ENCODE measurements at places on chromosomes 11 and 22.

DNA sequence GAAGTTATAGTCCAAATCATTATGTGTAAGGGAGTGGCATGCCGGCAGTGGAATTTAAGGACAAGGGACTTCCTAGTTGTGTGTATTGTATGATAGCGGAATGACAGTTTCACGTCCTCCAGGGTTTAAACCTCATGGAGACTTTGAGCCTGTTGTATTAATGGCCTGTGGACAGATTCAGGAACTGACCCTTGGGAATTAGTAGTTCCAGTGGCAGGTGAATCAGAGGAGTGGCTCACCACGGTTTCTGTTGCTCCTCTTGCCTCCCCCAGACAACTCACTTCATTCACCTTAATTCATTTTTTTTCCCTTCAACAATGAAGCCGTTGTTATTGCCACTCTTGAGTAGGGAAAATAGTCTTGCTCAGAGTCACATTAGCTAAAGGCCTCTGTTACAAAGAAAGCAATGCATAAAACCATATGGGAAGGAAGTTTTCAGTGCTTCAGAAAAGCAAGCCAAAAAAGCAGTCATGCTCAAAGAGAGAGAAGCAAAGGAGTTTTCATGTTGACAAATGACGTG is 22.6 kb downstream of the AMOTL1 start:
- no peak for DNase-seq

GRCh38 chr22:23893121-23893944 is 850 bp upstream of the MIF start:
- DNase-seq = no peak

GRCh38 chr11:2452321-2453012 is 7.7 kb downstream of the KCNQ1 start:
- DNase-seq = no peak

- no peak for DNase-seq
Observed at GRCh38 chr11:47020793-47021526, 84.4 kb downstream of the CSTPP1 start.

DNA sequence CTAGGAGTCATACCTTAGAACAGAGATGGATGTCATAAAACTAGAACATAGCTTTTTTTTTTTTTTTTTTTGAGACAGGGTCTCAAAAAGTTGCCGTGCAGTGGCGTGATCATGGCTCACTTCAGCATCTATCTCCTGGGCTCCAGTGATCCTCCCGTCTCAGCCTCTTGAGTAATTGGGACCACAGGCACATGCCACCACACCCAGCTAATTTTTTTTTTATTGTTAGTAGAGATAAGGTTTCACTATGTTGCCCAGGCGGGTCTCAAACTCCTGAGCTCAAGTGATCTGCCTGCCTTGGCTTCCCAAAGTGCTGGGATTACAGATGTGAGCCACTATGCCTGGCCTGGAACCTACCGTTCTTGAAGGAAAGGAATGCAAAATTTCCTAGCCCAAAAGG is 8.8 kb upstream of the CEP295 start:
- DNase-seq = no peak

GRCh38 chr11:86275493-86276370 is 26.3 kb upstream of the HIKESHI start:
- DNase-seq = no peak

- DNase-seq = peak; percentile 63
Observed at GRCh38 chr22:40345815-40346184, 500 bp upstream of the ADSL start.

GRCh38 chr11:114201219-114201618 is 95.0 kb upstream of the NNMT start:
- no peak for DNase-seq

GRCh38 chr11:120134931-120135228 is 3.0 kb downstream of the TRIM29 start:
- peak; percentile 9 for DNase-seq

DNA sequence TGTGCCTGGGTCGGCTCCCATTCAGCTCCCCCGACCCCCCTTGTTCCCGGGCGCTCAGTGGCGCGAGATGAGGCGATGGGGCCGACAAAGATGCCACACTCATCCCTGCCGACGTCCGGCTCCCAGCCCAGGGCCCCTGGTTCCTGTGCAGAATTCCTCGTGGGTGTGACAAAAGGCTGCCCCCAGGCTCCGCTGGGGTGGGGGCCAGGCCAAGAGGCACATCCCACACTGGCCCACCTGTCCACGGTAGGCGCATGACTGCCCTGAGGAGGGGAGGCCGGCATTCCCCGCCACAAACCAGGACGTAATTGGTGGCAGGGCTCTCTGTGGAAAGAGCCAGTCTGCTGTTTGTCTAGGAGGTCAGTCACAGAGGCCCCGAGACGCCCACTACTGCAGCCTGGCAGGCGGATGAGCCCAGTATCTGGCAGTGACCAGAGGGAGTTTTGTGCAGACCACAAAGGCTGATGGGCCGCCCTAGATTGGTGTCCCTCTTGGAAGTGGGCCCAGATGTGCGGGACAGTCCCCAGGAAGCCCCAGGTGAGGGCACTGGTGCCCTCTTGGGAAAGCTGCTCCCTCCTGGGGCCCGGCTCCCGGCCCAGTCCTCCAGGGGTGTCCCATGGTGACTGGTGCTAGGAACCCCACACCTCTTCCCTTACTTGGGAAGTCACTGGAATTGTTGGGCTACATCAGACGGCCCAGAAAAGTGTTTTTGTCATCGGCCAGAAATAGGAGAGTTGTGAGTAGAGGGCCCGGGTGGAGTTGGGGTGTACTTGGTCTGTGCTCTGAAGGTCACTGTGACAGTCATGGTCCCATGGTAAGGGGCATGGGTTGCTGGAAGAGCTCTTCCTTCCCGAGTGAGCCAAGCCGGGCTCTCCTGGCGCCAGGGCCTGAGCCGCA is 5.8 kb downstream of the CCND1 start:
- DNase-seq = no peak

DNA sequence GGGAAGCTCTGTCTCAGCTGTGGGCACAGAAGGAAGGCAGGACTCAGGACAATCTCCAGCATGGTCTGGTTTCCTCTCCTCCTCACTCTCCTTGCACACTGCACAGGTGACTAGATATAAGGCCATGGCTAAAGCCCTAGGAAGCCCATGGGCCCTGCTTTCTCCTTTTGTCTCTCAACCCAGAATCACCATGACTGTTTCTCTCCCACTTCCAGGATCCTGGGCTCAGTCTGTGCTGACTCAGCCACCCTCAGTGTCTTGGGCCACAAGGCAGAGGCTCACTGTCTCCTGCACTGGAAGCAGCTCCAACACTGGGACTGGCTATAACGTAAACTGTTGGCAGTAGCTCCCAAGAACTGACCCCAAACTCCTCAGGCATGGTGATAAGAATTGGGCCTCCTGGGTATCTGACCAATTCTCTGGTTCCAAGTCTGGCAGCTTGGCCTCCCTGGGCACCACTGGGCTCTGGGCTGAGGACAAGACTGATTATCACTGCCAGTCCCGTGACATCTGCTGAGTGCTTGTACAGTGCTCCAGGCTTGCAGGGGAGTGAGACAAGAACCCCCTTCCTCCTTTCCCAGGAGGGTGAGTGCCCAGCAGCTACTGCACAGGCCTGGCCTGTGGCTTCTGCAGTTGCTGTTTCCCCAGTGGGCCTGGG is 104.0 kb upstream of the TOP3B start:
- DNase-seq = no peak

DNA sequence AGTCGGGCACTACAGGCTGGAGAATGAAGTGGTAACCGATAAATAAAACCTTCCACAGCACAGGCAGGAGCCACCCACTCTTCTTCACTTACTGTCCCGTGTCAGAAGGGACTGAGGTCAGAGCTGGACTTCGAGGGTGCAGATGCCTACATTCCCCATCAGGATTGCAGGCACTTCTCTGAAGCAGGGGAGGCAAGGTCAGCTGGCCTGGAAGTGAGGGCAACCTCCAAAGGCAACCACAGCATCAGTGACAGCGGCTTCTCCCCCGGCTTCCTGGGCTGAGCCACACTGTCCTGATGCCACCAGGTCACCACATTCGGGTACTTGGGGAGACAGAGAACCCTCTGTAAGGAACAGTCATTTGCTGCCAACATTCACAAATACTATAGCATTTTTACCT is 22.7 kb downstream of the TCIRG1 start:
- DNase-seq = no peak

DNA sequence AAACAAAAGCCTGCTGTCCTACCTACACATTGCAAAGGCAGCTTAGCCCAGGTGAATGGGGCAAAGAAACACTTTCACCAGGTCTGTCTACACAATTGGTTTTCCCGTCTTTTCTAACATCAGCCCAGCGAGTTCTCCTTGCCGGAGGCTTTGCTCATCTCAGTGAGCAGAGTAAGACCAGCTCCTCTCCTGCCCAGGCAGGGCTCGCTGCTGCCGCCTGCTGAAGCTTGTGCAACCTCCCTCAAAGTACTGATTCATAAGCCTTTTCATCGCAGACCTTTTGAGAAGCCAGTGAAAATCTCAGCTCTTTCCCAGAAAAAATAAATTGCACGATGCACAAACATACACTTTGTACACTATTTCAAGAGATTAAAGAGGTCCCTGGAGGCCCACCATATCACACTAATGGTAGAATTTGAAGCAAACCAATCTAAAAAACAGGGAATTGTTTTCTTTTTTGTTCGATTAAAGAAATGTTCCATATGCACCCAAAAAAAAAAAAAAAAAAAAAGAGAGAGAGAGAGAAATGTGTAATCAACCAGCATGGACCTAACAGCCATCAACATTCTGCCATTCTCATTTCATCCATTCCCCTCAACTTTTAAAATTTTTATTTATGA is 328.1 kb upstream of the MPPED2 start:
- DNase-seq = peak; percentile 31

DNA sequence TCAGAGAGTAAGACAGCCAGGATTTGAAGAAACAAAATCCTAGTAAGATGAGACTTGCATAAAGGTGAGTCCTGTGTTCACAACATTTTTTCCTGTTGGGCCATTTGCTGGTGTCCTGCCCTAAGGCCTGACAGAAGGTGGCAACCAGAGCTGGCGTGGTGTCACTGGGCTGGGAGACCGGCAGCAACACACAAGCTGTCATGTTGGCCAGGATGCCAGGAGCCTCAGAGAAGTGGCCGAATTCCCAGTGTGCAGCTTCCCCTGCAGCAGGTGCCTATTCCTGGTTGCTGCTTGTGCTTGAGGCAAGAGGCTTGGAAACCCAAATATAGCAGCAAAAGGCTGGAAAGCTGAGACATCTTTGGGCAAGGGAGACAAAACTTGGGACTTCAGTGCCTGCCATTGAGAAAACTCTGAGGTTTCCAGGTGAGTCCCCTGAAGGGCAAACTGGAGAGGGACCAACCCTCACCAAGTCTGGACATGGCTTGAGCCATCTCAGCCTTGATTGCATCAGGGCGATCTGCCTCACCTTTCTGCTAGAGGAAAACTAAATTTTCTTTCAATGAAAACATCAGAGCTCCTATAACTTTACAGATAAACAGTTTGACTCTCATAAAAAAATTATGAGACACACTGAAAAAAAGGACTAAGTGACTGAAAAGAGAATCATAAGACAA is 25.9 kb downstream of the ALG12 start:
- no peak for DNase-seq

DNA sequence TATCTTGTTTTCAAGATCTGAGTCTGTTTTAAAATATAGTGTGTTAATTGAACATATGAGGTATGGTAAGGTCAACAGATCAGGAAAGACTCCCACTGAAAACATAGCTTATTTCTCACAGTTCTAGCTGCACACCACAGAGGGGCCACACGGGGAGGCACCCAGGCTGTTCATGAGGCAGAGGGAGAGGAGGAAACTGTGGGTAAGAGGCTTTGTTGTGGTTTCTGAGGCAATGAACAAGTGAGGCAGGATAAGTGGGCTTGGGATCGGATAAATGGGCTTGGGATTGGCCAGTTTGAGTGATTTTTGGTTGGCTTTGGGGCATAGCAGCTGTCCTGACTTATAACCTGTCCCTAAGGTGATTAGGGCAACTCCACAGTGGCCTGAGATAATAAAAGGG is 242.1 kb downstream of the LUZP2 start:
- no peak for DNase-seq

DNA sequence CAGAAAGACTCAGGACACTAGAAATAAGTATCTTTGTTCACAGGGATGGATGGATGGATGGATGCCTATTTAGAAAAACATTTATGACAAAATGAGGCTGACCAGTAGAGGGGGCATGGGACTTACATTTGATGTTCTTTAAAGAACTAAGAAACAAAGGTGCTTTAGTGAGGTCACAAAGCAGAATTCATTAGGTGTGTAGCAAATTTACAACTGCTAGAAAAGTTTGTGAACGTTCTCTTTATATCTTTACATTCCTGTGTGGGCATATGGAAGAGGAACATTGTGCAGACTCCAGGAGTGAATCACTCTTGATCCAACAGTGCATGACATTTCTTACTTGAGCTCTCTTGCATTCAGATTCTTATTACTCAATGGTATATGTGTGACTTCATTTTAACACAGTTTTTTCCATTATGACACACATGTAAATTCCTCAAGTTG is 15.8 kb upstream of the SIK2 start:
- DNase-seq = peak; percentile 55

DNA sequence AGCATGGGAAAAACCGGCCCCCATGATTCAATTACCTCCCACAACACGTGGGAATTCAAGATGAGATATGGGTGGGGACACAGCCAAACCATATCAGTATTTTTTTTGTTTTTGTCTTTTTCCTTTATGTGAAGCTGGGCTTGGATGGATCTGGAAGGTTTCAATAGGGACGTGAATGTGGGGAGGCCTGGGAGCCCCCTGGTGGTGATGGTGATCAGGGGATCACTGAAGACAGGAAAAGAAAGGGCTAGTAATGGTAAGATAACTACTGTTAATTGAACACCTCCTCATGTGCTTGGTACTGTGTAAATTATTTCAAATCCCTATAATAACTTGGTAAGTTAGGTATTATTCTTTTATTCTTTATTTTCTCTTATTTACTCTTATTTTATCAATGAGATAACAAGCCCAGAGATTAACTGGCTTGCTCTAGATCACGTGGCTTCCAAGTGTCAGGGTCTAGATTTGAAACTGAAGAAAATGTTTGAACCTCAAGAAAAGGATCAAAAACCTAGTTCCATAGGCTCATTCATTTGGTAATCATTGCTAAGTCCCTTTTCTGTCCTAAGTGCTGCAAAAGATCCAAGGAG is 364.2 kb downstream of the TENM4 start:
- peak; percentile 42 for DNase-seq

- no peak for DNase-seq
Observed at GRCh38 chr11:117457835-117458234, 130.2 kb downstream of the CEP164 start.

GRCh38 chr11:120801801-120802689 is 221.9 kb upstream of the TBCEL start:
- DNase-seq = peak; percentile 65

DNA sequence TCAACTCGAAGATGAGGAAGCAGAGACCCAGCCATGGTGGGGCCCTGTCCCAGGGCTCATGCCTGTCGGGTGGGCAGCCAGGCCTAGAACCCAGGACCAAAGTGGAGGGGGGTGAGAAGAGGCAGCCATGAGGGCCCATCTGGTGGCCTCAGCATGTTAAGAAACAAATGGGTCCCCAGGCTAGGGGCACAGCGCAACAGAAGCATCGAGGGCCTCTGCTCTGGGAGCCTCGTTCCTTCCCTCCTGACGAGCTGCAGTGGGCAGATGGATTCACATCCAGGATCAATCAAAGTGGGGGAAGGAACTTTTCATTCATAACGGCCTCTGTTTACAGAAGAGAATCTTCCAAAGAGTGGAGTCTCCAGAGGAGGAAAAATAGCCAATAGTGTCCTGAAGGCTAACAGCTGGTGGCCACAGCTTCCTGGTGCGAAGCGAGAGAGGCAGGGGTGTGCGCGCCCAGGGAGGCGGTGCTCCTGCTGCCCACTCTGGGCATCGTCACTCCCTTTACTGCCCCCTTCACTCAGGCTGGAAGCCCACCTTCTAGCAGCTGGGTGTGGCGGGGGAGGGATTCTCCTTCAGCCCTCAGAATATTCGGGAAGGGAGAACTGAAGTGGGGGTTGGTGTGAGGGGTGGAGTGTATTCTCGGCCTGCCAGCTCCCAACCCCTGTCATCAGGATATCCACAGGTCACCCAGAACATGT is 4.3 kb downstream of the CBX7 start:
- DNase-seq = no peak

All from colonic mucosa (tissue), 4 donors.